Memory B cell (primary cell): ENCODE measurements at places on chromosomes 1 and 21.

- DNase-seq: no peak
- H3K27me3 ChIP-seq: peaks cover 5% of the 10 kb centered on the region
- no peaks in the 10 kb centered on the region for H3K4me1 ChIP-seq
- H3K27ac ChIP-seq: no peak overlapping the region
Observed at GRCh38 chr1:208044589-208045462, 133.9 kb upstream of the CD34 start.

GRCh38 chr21:33021150-33021549, 4.6 kb upstream of the OLIG2 start:
- H3K4me1 ChIP-seq: peaks cover 14% of the 10 kb centered on the region
- no peak overlapping the region for H3K4me3 ChIP-seq
- no peak overlapping the region for H3K27ac ChIP-seq
- H3K27me3 ChIP-seq: peaks cover 41% of the 10 kb centered on the region
- no peaks in the 10 kb centered on the region for H3K36me3 ChIP-seq

DNA sequence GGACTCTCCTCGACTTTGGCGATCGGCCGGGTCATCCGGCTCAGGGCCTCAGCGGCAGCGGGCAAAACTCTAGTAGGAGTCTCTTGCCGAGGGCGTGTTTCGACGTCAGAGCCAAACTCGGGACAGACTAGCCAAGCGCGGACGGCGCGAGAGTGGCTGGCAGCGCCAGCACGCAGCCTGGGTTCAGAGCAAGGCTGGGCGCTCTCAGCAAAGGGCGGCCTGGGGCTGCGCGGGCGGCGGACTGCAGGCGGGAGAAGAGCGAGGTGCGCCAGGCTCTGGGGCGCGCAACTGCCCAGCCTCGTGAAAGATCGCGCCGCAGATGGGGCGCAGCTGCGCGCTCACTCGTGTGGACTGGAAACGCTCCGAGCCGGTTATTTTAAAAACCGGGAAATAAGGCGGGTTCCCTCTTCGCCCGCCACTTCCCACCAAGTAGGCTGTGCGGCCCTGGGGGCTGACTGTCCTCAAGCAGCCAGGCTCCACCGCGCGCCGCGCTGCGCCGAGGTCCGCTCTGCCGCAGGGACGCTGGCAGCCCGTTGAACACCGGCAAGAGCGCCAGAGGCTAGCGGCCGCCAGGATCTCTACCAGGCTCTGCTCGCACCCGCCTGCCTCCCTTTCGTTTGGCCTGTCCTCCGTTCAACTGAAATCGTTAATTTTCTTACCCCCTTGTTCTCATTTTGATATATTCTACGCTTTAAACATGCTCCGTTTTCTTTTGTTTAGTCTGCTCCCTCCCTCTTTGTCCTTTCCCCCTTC, 2.4 kb downstream of the ALX3 start:
- no peak for DNase-seq
- peak overlapping the region; percentile 81 for H3K4me3 ChIP-seq
- peak overlapping the region; percentile 31 for H3K27ac ChIP-seq
- peaks cover 14% of the 10 kb centered on the region for H3K27me3 ChIP-seq
- peaks cover 7% of the 10 kb centered on the region for H3K4me1 ChIP-seq

- H3K36me3 ChIP-seq: peaks cover 24% of the 10 kb centered on the region
- peak overlapping the region; percentile 92 for H3K27ac ChIP-seq
- H3K4me1 ChIP-seq: peaks cover 29% of the 10 kb centered on the region
- no peaks in the 10 kb centered on the region for H3K27me3 ChIP-seq
- peak; percentile 29 for DNase-seq
Observed at GRCh38 chr1:178543290-178543607, 30.3 kb downstream of the TEX35 start.

DNA sequence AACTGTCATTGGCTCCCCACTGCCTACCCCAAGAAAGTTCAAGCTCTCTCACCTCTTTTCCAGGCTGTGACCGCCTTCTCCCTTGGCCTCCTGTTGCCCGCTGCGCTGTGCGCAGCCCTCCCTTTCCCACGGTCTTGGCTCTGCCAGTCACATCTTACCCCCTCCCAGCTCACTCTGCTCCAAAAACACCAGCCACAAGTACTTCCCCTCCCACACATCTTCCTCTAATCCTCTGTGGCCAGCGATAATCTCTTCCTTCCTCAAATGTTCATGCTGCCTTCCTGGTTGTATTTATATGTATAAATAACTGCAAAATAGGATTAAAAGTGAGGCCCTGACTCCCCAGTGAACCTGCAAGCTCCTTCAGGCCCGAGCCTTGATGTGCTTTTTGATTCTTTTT, 81.8 kb downstream of the AJAP1 start:
- H3K36me3 ChIP-seq: peaks cover 6% of the 10 kb centered on the region
- DNase-seq: no peak
- no peak overlapping the region for H3K27ac ChIP-seq
- H3K4me1 ChIP-seq: peaks cover 4% of the 10 kb centered on the region
- peaks cover 8% of the 10 kb centered on the region for H3K27me3 ChIP-seq
- no peak overlapping the region for H3K4me3 ChIP-seq

GRCh38 chr21:45438391-45439145, 33.6 kb downstream of the COL18A1 start:
- peaks cover 9% of the 10 kb centered on the region for H3K27me3 ChIP-seq
- DNase-seq: no peak
- H3K36me3 ChIP-seq: no peaks in the 10 kb centered on the region
- no peak overlapping the region for H3K4me3 ChIP-seq
- no peak overlapping the region for H3K27ac ChIP-seq

DNA sequence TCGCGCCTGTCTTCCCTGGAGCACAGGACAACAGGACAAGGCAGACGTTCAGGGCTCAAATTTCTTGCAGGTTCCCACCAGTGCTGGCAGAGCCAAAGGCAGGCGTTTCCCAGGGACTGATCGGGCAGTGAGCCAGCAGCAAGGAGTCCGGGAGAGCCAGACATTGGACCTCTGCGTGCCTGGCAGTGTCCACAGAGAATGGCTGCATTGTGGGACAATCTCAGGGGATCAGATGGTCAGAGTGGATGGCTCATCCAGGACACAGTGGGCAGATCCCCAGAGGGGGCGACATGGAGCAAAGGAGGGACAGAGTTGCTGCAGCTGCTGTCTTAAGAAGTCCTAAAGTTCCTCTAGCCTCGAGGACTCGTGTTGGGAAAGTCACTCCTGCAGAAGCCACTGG, 4.6 kb downstream of the TMEM63A start:
- peaks cover 35% of the 10 kb centered on the region for H3K4me1 ChIP-seq
- H3K36me3 ChIP-seq: peaks cover 8% of the 10 kb centered on the region

- no peak overlapping the region for H3K4me3 ChIP-seq
- no peak for DNase-seq
- no peak overlapping the region for H3K27ac ChIP-seq
- H3K27me3 ChIP-seq: peaks cover 7% of the 10 kb centered on the region
- no peaks in the 10 kb centered on the region for H3K36me3 ChIP-seq
- no peaks in the 10 kb centered on the region for H3K4me1 ChIP-seq
Observed at GRCh38 chr1:112247036-112247597, 148.9 kb upstream of the CTTNBP2NL start.

GRCh38 chr1:55235722-55236121, 20.6 kb upstream of the USP24 start:
- peaks cover 4% of the 10 kb centered on the region for H3K27me3 ChIP-seq
- peaks cover 8% of the 10 kb centered on the region for H3K4me1 ChIP-seq
- no peaks in the 10 kb centered on the region for H3K36me3 ChIP-seq
- no peak overlapping the region for H3K27ac ChIP-seq

- no peak overlapping the region for H3K27ac ChIP-seq
- peaks cover 6% of the 10 kb centered on the region for H3K27me3 ChIP-seq
- no peaks in the 10 kb centered on the region for H3K36me3 ChIP-seq
- H3K4me1 ChIP-seq: no peaks in the 10 kb centered on the region
- DNase-seq: no peak
Observed at GRCh38 chr1:16117369-16117768, 38.5 kb downstream of the EPHA2 start.
